ENCODE measurements at places on chromosomes 4 and X. TPM values are rescaled to one million over a fixed set of nuclear protein-coding genes. Genes with fewer than 3 reads are reported as not detected.
A peak's percentile ranks its signal among the peaks of the same experiment; 100 is the strongest.

DNA sequence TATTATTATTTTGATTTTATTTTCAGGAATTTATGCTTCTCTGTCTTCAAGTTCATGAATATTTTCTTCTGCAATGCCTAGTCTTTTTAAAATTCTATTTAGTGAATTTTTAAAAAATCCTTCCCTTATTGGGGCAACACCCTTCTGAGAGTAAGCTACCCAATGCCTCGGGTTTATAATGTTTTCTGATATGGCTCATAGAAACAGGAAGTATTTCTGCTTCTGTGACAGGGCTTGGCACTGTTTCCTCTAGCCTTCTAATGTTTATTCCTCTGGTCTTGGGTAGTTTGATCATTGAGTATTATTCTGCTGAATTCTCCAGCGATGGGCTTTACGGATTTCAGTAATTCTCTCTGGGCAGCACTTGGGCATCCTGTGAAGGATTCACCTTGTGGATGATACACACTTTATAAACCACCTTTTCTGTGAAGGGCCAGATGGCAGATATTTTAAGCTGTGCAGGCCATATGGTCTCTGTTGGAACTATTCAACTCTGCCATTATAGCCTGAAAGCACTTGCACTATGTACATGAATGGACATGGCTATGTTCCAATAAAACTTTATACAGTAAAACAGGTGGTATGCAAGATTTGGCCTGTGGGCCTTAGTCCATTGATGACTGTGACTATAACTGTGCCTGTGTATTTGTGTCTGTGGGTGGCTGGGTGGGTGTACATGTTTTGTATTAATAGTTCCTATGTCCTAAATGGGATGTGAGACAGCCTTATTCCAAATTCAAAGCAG, 95.9 kb upstream of the FAT1 start:
- H3K4me1 ChIP-seq, result peaks cover 7% of the 10 kb centered on the region
- H3K36me3 ChIP-seq, result no peaks in the 10 kb centered on the region
- H3K4me3 ChIP-seq, result no peak overlapping the region
- no peak overlapping the region for H3K27ac ChIP-seq

- no peak for DNase-seq
- H3K4me3 ChIP-seq, result no peak overlapping the region
- no peak overlapping the region for H3K27ac ChIP-seq
- no peaks in the 10 kb centered on the region for H3K27me3 ChIP-seq
These were observed 776.0 kb downstream of the GLUD2 start for GRCh38 chrX:121823406-121823805.

DNA sequence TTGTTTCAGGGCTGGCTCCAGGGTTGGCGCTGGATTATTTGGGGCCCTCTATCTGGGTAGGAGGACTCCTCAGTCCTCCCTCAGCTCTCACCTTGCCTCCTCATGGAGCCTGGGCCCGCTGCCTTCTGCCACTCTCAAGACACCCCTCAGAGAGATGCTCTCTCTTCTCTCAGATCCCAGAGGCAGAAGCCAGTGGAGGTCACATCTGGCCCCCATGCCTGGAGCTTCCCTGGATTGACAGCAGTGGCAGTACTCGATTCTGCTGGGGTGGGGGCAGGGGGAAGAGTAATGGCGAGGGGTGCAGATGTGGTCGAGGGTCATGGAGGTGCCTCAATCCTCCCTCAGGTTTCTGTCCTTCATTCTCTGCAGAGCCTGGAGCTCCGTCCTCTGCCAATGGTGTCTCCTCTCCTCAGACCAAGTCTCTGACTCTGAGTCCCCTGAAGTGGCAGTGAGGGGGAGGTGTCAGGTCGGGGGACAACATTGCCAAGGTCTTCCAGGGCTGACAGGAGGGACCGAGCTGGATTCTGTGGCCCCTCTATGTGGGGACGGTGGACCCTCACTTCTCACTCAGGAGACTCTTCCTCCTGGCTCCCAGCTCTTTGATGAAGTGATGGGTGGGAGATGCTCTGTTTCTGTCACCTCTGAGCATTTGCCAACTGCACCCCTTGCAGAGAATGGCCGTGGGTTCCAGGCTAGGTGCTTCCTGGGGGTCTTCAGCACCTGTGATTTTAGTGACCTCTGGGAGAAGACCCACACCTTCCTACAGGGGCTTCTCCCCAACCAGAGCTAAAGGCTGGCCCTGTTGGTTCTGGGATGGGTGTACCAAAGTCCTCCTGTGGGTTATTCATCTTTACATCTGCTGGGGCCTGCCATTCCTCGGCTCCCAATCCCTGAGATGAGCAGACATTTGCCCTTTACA, 10.9 kb upstream of the HSFX1 start:
- H3K4me3 ChIP-seq, result no peak overlapping the region
- DNase-seq, result no peak
- no peaks in the 10 kb centered on the region for H3K4me1 ChIP-seq
- no peaks in the 10 kb centered on the region for H3K27me3 ChIP-seq
- no peaks in the 10 kb centered on the region for H3K36me3 ChIP-seq

DNA sequence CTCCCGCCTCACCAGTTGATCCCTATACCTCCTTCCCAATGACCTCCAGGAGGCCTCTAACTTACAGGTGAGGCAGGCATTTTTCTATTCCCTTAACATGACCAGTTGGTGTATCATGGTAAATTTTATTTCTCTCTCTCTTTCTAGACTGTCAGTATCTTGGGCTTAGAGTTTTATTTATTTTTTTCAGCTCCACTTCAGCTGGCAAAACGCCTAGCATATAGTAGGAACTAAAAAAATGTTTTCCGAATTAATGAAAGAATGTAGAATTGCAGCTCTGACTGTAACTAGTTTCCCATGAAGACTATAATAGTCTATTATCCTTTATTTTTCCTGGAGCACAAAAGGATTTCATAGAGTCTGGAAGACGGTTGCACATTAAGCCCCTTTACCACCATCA, 84.8 kb downstream of the PDE5A start:
- H3K4me1 ChIP-seq, result no peaks in the 10 kb centered on the region
- no peak overlapping the region for H3K27ac ChIP-seq
- no peaks in the 10 kb centered on the region for H3K27me3 ChIP-seq
- H3K36me3 ChIP-seq, result no peaks in the 10 kb centered on the region
- no peak overlapping the region for H3K4me3 ChIP-seq
- DNase-seq, result no peak

GRCh38 chr4:123621072-123621705, 224.6 kb downstream of the SPRY1 start:
- H3K4me1 ChIP-seq, result no peaks in the 10 kb centered on the region
- no peak for DNase-seq
- no peak overlapping the region for H3K27ac ChIP-seq
- no peaks in the 10 kb centered on the region for H3K36me3 ChIP-seq

DNA sequence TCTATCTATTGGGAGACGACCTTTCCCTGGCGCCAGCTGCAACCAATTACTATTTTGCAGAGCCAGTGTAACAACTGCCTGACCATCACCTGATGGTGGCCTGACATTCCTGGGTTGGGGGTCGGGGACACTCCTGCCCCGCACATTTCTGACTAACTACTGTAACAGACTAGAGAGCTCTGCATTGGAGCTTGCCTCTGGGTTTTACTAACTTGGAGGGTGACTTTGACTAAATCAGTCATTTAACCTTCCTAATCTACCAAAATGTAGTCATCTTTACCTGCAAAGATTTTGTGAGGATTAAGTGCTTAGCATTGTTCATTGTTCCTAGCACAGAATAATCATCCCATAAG, 37.5 kb upstream of the ABCG2 start:
- H3K4me3 ChIP-seq, result no peak overlapping the region
- no peaks in the 10 kb centered on the region for H3K4me1 ChIP-seq
- DNase-seq, result no peak
- no peaks in the 10 kb centered on the region for H3K27me3 ChIP-seq
- no peaks in the 10 kb centered on the region for H3K36me3 ChIP-seq
- no peak overlapping the region for H3K27ac ChIP-seq

GRCh38 chr4:88812420-88812819, 114.8 kb upstream of the NAP1L5 start:
- no peak overlapping the region for H3K4me3 ChIP-seq
- H3K4me1 ChIP-seq, result peaks cover 83% of the 10 kb centered on the region
- H3K27me3 ChIP-seq, result no peaks in the 10 kb centered on the region
- peak overlapping the region; percentile 6 for H3K27ac ChIP-seq
- H3K36me3 ChIP-seq, result no peaks in the 10 kb centered on the region

DNA sequence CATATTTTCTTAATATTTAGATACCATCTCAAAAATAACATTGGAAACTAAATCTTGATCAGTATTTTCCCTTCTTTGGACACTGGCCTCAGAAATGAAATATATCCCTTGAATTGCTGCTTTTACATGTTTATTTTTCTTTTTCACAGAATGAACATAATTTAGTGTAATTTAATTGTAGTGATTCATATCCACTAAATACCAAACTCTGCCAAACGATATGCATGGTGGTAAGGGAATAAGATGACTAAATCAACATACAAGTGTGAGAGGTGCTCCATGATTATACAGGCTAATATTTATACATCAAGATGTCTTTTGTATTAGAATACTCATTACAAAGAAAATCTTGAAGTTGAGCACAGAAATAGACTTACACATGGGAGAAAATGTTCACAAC, 216.8 kb upstream of the PACRGL start:
- H3K4me3 ChIP-seq, result no peak overlapping the region
- H3K36me3 ChIP-seq, result no peaks in the 10 kb centered on the region
- no peaks in the 10 kb centered on the region for H3K4me1 ChIP-seq
- no peak for DNase-seq

DNA sequence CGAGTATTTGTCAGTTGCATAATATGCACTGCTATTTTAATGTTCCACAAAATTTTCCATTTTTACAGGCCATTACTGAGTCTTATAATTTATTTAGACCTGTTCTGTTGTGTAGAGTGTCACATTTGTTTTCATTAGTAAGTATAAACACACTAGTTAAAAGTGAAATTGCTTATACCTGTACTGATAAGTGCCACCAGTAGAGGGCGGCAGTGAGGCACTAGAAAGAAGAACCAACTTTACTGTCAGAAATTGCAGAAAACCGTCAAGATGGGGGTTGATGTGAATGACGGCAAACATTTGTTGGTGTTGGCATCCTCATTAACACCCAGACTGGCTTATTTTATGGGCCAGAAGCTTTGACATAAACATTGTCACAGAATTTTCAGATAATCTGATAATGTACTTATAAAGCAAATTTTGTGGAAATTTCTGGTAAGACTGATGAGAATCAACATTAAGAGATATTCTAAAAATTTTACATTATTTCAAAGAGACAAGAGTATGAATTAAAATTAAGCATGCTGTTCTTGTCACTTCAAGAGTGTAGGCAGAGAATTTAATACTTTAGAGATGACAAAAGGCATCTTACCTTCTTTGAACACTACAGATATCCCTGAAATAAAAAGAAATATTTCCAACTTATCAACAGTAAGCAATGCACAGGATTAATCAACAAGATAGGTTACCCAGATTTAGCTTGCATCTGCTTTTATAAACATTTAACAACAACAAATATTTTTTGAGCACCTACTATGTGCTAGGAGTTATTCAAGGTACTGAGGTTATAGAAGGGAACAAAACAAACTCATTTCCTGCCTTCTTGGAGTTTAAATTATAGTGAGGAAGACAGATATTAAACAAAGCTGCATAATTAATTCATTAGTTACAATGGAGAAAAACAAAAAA, 24.9 kb downstream of the ALPK1 start:
- no peaks in the 10 kb centered on the region for H3K4me1 ChIP-seq
- H3K4me3 ChIP-seq, result no peak overlapping the region
- peak; percentile 76 for DNase-seq
- H3K36me3 ChIP-seq, result no peaks in the 10 kb centered on the region

- H3K4me1 ChIP-seq, result no peaks in the 10 kb centered on the region
- H3K36me3 ChIP-seq, result no peaks in the 10 kb centered on the region
- no peaks in the 10 kb centered on the region for H3K27me3 ChIP-seq
- DNase-seq, result no peak
- no peak overlapping the region for H3K27ac ChIP-seq
- H3K4me3 ChIP-seq, result no peak overlapping the region
These were observed 65.9 kb downstream of the VEGFC start for GRCh38 chr4:176726803-176727202.

- DNase-seq, result no peak
- H3K4me1 ChIP-seq, result no peaks in the 10 kb centered on the region
- no peak overlapping the region for H3K4me3 ChIP-seq
- no peak overlapping the region for H3K27ac ChIP-seq
These were observed 24.4 kb upstream of the DCK start for GRCh38 chr4:70969076-70969475.

GRCh38 chr4:13659341-13660070, 32.0 kb upstream of the BOD1L1 start:
- no peak for DNase-seq
- peaks cover 2% of the 10 kb centered on the region for H3K4me1 ChIP-seq
- no peaks in the 10 kb centered on the region for H3K27me3 ChIP-seq

- no peak overlapping the region for H3K4me3 ChIP-seq
- H3K27me3 ChIP-seq, result no peaks in the 10 kb centered on the region
- H3K36me3 ChIP-seq, result no peaks in the 10 kb centered on the region
- DNase-seq, result no peak
These were observed 697.3 kb downstream of the CCSER1 start for GRCh38 chr4:90824266-90825150.

DNA sequence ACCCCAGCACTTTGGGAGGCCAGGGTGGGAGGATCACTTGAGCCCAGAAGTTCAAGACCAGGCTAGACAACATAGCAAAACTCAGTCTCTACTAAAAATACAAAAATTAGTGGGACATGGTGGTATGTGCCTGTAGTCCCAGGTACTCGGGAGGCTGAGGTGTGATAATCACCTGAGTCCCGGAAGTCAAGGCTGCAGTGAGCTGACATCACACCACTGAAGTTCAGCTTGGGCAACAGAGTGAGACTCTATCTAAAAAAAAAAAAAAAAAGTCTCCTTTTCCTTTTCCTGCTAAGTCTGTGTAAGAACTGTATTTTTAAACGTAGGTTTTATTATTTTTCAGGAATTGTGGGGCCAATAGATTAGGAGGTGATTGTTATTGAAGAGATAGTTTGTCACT, 356.7 kb downstream of the ARHGAP24 start:
- peaks cover 42% of the 10 kb centered on the region for H3K4me1 ChIP-seq
- no peak overlapping the region for H3K4me3 ChIP-seq
- no peaks in the 10 kb centered on the region for H3K36me3 ChIP-seq
- H3K27me3 ChIP-seq, result no peaks in the 10 kb centered on the region

DNA sequence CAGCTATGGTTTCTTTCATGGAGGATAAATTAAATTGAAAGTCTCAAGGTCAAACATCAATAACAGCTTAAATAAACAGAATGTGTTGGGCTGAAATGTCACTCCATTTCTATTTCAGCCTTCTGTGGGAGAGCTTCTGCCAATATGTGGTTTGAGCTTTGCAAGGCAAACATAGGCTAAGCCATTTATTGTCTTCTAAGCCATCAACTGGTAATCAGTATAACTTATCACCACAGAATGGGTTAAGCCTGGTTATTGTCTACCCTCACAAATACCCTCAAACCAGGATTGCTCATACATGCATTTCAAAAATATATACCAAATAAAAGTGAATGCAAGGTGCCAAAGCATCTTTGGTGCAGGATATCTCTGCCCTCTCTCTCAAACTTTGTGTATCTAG, 52.7 kb downstream of the GABRB1 start:
- no peaks in the 10 kb centered on the region for H3K27me3 ChIP-seq
- H3K27ac ChIP-seq, result no peak overlapping the region
- no peak overlapping the region for H3K4me3 ChIP-seq
- no peaks in the 10 kb centered on the region for H3K4me1 ChIP-seq

PRKG2 gene
- 0.99 TPM for total RNA-seq

TMEM31 gene
- not detected for total RNA-seq

PROM1 gene
- total RNA-seq, result 24.6 TPM

RHOXF1 gene
- not detected for total RNA-seq

RPL39 gene
- 497 TPM for total RNA-seq

H2BW2 gene
- total RNA-seq, result not detected

Data from body of pancreas (tissue), 4 donors.